Kasumi-1 (cell line): ENCODE measurements at places on chromosomes 11 and 22.

DNA sequence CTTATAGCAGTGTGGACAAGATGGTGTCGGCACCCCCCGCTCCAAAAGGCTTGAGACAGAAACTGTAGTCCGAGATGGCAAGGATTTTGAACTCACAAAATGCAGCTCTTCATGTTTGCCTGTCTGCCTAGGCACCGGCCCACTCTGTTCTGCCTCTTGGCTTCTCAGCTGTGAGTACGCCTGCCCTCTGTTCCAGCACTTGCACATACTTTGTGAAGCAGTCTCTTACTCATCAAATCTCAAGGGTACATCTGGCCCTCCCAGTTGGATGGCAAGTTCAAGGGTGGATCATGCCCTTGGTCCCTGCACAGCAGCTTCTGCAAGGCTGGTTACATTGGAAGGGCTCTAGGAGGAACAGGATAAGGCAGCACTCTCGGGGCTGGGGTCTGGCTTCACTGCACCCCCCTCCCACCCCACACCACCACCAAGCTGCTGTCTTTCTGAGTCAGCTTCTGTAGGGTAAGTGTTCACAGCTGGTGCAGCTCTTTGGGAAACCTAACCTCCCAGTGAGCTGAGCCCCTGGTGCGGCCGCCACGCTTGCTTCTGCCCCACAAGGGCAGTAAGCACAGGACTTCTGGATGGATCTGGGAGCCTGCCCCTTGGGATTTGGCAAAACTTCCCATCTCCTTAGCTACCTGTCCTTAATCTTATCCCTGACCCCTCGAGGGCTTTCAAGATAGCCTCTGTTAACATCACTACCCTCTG is 37.2 kb downstream of the FAM83F start:
- no peak for DNase-seq

- no peak for DNase-seq
Measured at GRCh38 chr22:19710020-19710768, 4.1 kb upstream of the SEPTIN5 start.

- no peak for DNase-seq
Measured at GRCh38 chr11:63670096-63670432, 1.1 kb downstream of the ATL3 start.

- no peak for DNase-seq
Measured at GRCh38 chr11:106091480-106092123, 14.1 kb downstream of the AASDHPPT start.

GRCh38 chr22:25085930-25086901 is 113.4 kb upstream of the CRYBB3 start:
- DNase-seq = no peak

DNA sequence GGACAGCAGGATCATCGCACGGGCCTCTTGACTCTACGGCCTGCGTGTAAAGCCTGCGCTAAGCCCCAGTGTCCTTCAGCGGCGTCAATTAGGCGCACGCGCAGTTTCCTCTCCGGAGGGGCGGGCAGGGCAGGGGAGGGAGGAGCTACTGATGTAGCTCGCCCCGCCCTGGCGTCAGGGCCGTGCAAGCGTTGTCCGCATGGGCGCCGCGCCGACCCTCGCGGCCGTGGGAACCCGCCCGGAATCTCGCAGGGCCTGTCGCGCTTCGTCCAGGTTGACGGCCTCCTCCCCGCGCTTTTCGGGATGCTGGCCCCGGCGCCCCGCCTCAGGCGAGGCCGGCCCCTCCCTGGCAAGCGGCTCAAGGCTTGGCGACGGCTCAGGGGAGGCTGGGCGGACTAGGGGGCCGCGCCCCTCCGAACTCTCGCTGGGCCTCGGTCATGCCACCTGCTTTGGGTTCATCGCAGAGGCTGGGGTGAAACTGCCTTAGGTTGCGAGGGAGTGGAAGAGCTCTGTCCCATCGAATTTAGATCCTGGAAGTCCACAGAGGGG is 61.1 kb downstream of the ST3GAL4 start:
- no peak for DNase-seq

- DNase-seq = no peak
Measured at GRCh38 chr11:33690290-33691065, 10.1 kb downstream of the C11orf91 start.

- no peak for DNase-seq
Measured at GRCh38 chr11:72703267-72704008, 29.2 kb upstream of the PDE2A start.

DNA sequence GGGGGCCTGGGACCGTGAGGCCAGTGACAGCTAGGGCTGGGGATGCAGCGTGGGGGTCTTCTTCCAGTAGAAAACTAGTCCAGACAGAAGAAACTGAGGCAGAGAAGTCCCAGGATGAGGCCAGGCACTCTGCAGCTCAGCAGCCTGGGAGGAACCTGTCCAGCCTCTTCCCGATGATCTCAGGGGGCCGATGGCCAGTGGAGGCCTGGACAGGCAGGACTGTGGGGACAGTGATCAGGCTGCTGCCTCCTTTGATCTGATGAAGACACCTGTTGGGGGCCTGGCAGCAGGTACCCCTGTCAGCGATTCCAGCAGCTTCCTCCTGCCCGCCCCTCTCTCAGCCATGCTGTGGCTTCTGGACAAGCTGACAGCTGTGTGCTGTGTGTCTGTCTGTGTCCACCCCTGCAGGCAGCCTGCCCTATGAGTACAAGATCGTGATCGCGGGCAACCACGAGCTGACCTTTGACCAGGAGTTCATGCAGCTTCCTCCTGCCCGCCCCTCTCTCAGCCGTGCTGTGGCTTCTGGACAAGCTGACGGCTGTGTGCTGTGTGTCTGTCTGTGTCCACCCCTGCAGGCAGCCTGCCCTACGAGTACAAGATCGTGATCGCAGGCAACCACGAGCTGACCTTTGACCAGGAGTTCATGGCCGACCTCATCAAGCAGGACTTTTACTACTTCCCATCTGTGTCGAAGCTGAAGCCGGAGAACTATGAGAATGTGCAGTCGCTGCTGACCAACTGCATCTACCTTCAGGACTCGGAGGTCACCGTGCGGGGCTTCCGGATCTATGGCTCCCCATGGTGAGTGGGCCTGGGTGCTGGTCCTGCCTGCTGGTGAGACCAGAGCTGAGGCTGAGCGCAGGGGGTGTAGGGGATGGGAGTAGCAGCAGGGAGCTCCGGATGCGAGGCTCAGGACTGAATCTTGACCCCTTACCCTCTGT is 62.6 kb downstream of the MPPED1 start:
- no peak for DNase-seq

DNA sequence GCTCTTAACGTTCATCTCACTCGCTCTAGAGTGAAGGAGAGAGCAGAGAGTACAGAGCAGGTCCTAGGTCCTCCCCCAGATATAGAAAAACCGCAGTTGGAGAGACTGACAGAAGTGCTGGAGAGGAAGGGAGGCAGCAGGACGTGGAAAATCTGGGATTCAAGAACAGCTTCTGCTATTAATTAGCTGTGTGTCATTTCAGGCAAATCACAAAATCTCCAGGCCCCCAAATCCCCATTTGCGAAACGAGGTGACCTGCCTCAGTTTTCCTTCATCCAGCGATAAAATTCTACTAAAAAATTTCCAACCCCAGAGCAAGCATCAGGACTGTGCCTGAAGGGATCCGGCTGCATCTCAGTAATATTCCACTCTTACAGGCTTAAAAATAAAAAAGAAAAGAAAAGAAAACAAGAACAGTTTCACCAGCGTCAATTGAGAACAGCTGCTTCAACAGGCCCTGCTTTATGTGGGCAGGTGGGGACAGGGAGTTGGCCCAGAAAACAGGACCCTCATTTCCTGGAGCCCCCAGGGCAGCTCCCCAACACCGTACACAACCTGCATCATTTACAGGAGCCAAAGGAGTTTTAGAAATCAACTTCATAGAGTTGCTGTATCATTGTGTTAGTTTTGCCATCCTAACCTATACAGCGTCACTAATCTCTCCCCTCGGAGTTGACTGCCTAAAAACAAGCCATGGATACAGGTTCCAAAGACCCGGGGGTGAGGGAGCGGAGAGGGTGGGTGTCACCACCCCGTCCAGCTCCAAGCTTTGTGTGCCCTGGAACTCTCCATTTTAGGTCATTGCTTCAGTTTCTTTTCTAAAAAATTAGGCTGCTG is 2.3 kb upstream of the MALAT1 start:
- peak; percentile 45 for DNase-seq

- peak; percentile 48 for DNase-seq
Measured at GRCh38 chr11:58498464-58498863, 9.4 kb downstream of the OR5B21 start.

GRCh38 chr11:3153291-3153861 is 11.7 kb downstream of the OSBPL5 start:
- DNase-seq = no peak

DNA sequence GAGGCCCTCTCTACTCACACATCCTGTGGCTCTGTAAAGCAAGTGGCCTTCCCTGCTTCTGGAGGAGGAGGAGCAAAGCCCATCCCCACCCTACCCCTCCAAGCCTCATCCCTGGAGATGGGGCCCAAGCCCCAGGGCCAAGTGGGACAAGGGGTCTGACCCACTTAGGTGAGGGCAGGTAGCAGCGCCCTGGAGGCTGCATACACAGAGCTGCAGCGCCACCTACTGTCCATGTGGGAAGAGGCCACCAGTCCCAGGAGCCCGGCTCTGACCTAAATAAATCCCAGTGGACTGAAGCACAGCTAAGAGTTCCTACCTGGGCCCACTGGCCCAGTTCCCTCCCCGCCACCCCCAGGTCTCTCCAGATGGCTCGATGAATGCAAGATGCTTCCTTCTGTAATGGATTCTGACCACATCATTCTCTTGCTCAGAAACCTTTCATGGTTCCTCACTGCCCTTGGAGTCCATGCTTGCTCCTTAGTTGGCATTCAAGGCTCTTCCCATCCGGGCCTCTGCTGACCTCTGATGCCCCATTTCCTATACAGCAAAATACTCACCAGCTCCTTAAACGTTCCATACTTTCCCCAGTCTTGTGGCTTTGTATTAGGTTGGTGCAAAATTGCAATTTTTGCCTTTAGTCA is 62.1 kb downstream of the THAP12 start:
- DNase-seq = peak; percentile 64

- DNase-seq = no peak
Measured at GRCh38 chr11:130203766-130204702, 44.5 kb downstream of the ST14 start.

- DNase-seq = no peak
Measured at GRCh38 chr22:20940904-20941385, 23.7 kb downstream of the CRKL start.

DNA sequence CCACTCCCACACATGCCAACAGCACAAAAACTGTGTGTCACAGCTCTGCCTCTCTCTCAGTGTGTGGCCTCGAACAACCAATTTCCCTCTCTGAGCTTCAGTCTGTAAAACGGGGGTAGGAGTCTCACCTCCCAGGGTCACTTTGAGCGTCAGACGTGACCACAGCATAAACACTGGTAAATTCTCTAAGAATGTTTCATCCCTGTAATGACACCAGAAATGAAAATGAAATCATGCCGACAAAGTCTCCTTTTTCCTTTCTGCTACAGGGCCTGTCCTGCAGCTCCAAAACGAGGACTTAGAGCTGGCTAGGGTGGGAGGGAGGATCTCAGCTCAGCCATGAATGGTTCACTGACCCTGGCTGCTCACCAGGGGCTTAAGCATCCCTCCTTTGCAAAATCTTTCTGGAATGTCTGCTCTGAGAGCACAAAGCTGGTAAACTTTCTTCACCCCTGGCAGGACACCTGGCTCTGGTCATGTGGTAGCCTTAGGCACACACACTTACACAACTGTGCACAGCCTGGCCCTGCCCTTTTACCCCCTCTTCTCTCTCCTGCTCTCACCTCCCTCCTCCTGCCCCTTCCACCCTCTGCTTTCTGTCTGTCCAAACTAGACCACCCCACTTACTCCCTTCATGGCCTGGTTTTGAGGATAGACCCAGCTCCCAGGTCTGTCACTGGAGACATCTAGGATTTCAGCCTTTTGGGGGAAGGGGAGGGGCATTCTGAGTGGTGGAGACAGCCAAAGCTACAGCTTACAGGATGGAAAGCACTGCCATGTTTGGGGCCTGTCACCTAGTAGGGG is 12.3 kb upstream of the TSKU start:
- DNase-seq = no peak

GRCh38 chr11:46361283-46362155 is 14.3 kb downstream of the DGKZ start:
- DNase-seq = peak; percentile 97

DNA sequence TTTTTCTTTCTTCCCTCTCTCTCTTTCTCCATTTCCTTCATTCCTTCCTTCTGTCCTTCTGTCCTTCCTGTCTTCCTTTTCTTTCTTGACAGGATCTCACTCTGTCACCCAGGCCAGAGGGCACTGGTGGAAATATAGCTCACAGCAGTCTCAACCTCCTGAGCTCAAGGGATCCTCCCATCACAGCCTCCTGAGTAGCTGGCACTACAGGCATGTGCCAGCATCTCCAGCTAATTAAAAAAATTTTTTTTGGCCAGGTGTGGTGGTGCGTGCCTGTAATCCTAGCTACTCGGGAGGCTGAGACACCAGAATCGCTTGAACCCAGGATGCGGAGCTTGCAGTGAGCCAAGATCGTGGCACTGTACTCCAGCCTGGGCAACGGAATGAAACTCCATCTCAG is 4.8 kb upstream of the DUSP8 start:
- DNase-seq = no peak

GRCh38 chr11:19430754-19431398 is 190.1 kb upstream of the E2F8 start:
- no peak for DNase-seq

GRCh38 chr11:128187835-128188234 is 399.5 kb downstream of the ETS1 start:
- DNase-seq = no peak

DNA sequence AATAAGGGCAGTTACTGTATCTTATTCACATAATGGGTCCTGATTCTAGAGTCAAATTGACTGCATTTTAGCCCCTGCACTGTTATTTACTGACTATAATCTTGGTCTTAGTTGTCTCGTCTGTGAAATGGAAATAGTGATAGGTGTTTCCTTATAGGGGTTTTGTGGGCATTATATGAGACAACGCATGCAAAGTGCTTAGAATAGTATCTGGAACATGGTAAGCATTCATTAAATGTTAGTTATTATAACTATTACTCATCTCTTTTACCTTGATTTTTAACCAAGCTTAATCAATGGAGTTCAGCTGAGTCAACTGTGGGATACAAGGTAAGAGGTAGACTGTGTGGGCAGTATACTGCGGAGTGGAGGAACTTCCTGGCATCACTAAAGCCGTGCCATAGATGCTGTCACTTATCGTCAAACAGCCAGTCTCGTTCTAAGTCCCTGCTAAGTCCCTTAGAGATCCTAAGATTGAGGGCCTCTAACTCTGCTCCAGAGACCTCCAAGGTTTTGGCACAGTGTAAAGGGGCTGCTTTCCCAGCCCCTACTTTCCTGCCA is 2.6 kb upstream of the ZC3H12C start:
- DNase-seq = no peak

- DNase-seq = no peak
Measured at GRCh38 chr22:37229012-37229804, 14.9 kb downstream of the RAC2 start.

- DNase-seq = no peak
Measured at GRCh38 chr11:118660681-118661424, 18.6 kb downstream of the TREH start.

GRCh38 chr22:19872779-19873137 is 18.1 kb upstream of the GNB1L start:
- DNase-seq = no peak

GRCh38 chr11:92131289-92131865 is 93.2 kb upstream of the FAT3 start:
- no peak for DNase-seq

GRCh38 chr22:49362211-49362839 is 465.3 kb downstream of the BRD1 start:
- no peak for DNase-seq
